ENCODE measurements at places on chromosomes 4 and X. TPM values are rescaled to one million over a fixed set of nuclear protein-coding genes. Genes with fewer than 3 reads are reported as not detected.

The EGF gene
- 3.8 TPM for polyA plus RNA-seq

GRCh38 chr4:108519911-108520601, 100.3 kb upstream of the RPL34 start:
- no peak for DNase-seq

The TLR10 gene
- polyA plus RNA-seq, result 0.98 TPM

DNA sequence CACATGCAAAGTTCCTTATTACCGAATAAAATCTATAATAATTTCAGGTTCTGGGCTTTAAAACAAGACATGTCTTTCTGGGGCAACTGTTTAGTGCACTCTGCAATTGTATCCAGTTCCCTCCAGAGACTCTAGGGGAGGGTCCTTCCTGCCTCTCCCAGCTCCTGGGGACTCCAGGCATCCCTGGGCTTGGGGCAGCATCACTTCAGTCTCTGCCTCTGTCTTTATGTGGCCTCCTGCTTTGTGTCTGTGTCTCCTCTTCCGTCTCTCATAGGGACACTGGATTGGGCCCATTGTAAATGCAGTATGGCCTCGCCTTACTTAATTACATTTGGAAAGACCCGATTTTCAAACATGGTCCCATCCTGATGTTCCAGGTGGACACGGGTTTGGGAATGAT, 10.9 kb upstream of the ASMTL start:
- no peak for DNase-seq

GRCh38 chr4:37555322-37555721, 130.9 kb downstream of the RELL1 start:
- DNase-seq, result no peak

All from left renal pelvis (tissue), 4 donors.